A549 treated with GW870086 at 1 μM for 4 hours (cell line): ENCODE measurements at places on chromosomes 5 and 9. TPM values are rescaled to one million over a fixed set of nuclear protein-coding genes. Genes with fewer than 3 reads are reported as not detected.

The PCAT7 gene
- 0.31 to 0.90 TPM (median 0.67 TPM) in 5 replicates for total RNA-seq

The OSMR gene
- total RNA-seq, result 51.6 to 73.4 TPM (median 70.8 TPM) in 5 replicates

The RETREG1 gene
- 2.6 to 3.8 TPM (median 3.5 TPM) in 5 replicates for total RNA-seq

The THOC3 gene
- total RNA-seq, result 52.1 to 64.0 TPM (median 56.2 TPM) in 5 replicates

The PKD2L2 gene
- not detected in 5 replicates for total RNA-seq

The CTXN3 gene
- total RNA-seq, result not detected in 5 replicates

The PALM2AKAP2 gene
- total RNA-seq, result 0.09 to 0.68 TPM (median 0.14 TPM) in 5 replicates

The SMIM33 gene
- not detected in 5 replicates for total RNA-seq

The RIMOC1 gene
- 8.4 to 12.3 TPM (median 10.5 TPM) in 5 replicates for total RNA-seq

The IL5 gene
- total RNA-seq, result not detected in 5 replicates

The PCDHGA8 gene
- 0.02 to 0.13 TPM (median 0.07 TPM) in 3 of 5 replicates, not detected in the others for total RNA-seq
